ENCODE measurements at places on chromosomes 3 and 15.

GRCh38 chr3:181326637-181327223 is 337.2 kb upstream of the DNAJC19 start:
- DNase-seq: no peak

- no peak for DNase-seq
These were observed 8.5 kb upstream of the PSMD6 start for GRCh38 chr3:64031540-64032508.

GRCh38 chr15:45141386-45141785 is 11.6 kb downstream of the DUOX1 start:
- DNase-seq: no peak

GRCh38 chr3:153078826-153079225 is 83.2 kb upstream of the RAP2B start:
- no peak for DNase-seq

DNA sequence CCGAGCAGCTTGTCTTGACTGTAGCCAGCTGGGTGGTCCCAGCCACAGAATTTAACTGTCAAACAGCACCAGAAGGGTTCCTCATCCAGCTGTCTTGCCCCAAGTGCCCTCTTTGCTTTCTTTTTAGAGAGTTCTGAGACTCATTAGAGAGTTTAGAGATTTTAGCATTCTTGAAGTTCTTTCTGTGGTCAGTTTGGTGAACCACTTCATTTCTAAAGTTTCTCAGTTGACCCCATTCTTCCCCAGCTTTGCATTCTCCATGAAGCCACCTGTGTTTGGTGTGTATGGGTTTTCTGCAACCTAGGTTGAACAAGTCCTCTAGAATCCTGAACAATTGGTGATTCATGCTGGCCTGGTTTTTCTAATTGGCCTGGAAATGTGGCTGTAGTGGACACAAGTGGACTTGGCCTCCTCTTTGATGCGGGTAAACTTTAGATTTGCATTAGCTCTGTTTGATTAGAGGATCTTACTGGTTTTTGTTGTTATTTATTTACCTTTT is 33.7 kb downstream of the FLNB start:
- DNase-seq: no peak

GRCh38 chr3:11976976-11977375 is 27.2 kb upstream of the SYN2 start:
- no peak for DNase-seq

DNA sequence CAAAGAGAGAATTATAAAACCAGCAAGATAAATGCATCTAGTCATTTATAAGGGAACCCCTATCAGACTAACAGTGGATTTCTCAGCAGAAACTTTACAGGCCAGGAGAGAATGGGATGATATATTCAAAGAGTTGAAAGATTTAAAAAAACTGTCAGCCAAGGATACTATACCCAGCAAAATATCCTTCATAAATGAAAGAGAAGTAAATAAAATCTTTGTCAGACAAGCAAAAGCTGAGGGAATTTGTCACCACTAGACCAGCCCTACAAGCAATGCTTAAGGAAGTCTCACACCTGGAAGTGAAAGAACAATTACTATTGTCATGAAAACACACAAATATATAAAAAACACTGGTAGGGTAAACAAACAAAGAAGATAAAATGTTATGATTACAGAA is 113.4 kb upstream of the FAM3D start:
- DNase-seq: no peak

DNA sequence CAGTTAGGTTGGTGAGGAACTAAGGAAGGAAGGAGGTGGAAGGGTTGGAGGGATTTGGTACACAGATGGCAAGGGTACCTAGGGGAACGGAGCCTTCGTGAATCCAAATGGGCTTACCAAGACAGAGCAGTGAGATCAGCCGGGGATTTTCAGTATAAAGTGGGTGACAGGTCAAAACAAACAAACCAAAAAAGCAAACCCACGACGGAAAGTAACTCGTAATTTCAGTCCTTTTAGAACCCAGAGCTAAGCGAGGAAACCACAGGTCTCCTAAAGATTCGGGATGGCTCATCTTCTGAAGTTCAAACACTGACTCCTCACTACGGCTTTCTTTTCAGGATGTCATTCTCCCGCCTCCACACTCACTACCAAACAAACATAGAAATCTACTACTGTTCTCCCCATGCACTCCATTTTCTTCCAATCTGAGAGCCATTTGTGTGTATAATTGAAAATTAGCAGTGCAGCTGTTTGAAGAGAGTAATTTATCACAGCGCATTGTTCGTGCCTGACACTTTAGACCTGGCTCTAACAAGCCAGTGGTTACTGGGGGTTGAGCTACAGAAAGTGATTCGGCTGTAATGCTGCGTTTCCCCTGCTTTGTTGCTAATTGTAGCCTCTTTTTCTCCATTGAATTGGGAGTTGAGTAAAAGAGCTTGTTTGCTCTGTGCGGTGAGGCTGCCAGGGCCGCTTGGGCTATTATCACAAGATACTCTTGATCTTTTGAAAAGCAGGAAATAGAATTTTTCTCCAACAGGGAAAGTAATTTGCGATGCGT is 64.7 kb upstream of the CCDC39 start:
- no peak for DNase-seq

DNA sequence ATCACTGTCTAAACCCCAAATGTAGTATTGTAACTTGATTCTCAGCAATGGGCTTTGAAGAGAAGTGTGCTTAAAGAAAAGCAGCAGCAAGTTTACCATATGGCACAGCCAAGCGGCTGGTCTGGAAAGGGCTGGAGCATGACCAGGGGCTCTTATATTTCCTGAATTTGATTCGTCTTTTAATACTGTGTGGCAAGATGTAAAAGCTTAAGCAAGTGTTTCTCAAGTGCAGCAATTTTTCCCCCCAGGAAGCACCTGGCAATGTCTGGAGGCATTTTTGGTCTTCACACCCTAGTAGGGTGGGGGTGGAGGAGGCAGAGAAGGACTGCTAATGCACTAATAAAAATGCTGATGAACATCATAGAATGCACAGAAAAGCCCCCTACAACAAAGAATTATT is 397.9 kb downstream of the NTRK3 start:
- DNase-seq: no peak

DNA sequence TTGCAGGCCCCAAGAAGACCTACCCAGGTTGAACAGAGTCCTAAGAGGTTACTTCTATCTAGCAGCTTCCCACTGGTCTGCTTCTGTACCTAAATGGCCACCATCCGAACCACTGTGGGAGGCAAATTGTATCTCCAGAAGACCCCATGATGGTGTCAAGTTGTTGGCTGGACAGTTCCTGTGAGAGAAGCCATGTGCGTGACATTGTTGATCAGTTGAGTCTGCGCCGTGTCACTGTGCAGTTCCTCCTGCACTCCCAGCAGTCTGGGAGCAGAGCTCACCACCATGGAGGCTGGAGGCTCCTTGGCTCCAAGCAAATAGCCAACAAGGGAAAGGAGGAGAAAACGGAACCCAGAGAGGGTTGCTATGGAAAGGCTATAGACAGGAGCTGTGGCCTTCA is 7.5 kb upstream of the CYP1A1 start:
- DNase-seq: no peak

GRCh38 chr3:140586311-140586710 is 91.6 kb upstream of the TRIM42 start:
- DNase-seq: no peak

DNA sequence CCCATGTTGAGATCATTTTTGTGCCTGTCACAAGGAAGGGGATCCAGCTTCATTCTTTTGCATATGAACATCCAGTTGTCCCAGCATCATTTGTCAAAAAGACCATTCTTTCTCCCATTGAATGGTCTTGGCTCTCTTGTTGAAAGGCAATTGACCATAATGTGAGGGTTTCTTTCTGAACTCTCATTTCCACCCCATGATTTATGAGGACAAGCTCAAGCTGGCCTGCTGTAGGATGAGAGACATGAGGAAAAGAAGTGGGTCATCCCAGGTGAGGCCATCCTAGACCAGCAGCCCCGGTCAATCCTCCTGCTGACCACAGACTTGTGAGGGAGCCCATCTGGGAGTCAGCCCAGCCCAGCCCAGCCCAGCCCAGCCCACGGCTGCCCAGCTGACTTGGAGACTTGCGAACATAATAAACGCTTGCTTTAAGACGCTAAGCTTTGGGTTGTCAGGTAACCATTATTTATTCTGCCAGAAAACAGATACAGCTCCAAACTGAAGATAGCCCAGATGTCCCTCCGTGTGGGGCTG is 69.0 kb downstream of the LINGO1 start:
- DNase-seq: no peak

GRCh38 chr3:85176799-85177198 is 218.0 kb downstream of the CADM2 start:
- DNase-seq: no peak

DNA sequence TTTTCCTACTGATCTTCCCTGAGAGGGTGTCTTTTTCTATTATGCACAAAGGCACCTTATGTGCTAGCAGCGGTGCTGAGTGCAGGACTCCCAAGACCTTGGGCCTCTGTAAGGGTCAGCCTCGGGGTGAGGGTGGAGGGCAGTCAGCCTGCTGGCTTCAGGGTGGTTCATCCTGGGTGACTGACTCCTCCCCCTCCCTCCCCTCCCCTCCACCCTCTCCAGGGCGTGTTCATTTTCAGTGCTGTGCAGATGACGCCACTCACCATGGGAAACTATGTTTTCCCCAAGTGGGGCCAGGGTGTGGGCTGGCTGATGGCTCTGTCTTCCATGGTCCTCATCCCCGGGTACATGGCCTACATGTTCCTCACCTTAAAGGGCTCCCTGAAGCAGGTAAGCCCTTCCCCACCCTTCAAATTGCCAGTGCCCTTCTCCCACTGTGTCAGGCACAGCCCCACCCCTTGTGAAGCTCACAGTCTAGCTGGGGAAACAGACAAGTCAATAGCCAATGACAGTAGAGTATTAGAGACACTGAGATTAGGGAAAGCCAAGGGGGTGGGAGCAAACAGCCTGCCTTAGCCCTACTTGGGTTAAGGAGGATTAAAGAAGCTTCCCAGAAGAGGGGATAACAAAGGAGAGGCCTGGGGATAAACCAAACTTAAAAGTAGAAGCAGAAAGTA is 41.9 kb downstream of the SLC6A1 start:
- DNase-seq: no peak

- no peak for DNase-seq
These were observed 34.4 kb downstream of the TFRC start for GRCh38 chr3:196047391-196048030.

DNA sequence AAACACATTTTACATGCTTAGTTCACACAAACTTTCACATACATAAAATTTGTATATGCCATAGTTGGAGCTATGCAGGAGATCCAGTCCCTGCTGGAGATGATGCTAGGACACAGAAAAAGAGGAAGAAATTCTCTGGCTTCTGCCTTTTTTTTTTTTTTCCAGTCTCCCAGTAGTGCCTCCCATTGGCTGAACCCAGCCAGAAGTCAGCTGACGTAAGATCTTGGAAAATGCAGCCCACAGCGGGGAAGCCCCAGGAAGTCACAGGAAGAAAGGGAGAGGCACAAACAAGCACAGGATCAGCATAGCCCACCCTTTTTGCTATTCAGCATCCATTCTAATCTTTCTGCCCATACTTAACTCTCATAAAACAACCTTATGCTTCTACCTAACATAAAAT is 38.5 kb downstream of the SCN11A start:
- no peak for DNase-seq

GRCh38 chr3:193489949-193490348 is 64.7 kb downstream of the ATP13A4 start:
- DNase-seq: no peak

- no peak for DNase-seq
These were observed 258.0 kb upstream of the CBLB start for GRCh38 chr3:106126846-106127235.

- DNase-seq: no peak
These were observed 195.8 kb downstream of the TUSC7 start for GRCh38 chr3:116905334-116905733.

DNA sequence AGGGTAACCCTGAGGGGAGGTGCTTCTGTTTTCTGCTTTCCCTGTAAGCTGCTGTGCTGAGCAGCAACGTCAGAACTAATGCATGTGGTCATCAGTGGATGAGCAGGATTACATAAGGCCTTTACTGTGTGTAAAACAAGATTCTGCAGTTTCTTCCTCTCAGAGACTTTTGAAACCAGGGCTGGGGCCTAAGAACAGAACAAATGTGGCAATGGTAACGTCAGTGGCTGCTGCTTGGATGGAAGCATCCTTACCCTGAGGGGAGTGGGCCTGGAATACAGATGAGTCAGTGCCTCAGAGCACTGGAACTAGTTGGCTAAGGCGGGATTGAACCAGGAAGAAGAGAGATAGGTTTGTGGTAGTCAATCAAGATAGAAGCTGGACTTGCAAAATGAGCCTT is 180.2 kb upstream of the KCNH8 start:
- no peak for DNase-seq

DNA sequence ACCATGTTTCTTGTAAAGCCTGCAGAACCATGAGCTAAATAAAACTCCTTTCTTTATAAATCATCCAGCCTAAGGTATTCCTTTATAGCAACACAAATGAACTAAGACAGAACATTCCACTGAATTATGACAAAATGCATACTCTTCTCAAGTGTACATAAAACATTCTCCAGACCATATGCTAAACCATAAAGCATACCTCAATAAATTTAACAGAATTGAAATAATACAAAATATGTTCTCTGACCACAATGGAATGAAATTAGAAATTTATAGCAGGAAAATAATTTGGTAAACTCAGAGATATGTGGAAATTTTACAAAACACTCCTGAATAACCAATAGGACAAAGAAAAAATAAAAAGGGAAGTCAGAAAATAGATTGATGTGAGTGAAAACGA is 88.6 kb downstream of the KLF13 start:
- DNase-seq: no peak

DNA sequence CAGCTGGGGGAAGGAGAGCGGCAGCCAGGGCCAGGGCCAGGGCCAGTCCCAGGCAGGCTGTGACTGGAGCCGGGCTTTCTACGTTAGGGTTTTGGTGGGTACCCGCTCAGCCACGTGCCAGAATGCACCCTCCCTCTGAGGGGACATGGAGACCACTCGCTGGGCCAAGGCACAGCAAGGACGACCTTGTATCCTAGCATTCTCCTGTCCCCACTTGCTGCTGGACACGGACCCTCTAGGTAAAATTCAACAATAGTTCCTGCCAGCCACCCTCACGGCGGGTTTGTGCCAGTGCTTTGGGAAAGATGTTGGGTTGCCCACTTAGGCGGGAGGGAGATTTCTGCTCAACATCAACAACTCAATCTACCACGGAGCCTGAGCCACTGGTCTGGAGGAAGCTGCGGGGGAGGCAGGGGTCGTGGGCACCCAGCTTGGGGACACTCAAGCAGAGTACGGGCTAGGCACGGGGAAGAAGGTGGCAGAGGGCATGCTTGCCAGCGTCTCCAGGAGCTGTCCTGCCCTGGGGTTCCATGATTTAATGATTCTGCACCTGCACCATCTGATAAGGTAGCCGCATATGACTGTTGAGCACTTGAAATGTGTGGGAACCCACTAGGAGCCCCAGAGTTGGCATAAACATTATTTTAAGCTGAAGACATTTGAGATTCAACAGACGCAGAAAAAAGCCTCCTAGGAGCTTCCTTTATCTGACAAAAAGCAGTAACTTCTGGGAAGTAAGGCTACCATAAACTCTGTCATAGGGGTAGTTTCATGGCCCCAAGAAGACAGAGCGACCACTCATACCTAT is 22.5 kb upstream of the C15orf39 start:
- DNase-seq: no peak

GRCh38 chr15:63981596-63982320 is 64.5 kb downstream of the DAPK2 start:
- no peak for DNase-seq

Measured in activated CD4-positive, alpha-beta T cell treated with anti-CD3 and anti-CD28 coated beads for 4 hours (primary cell).